ENCODE measurements at places on chromosomes 7 and 10. TPM values are rescaled to one million over a fixed set of nuclear protein-coding genes. Genes with fewer than 3 reads are reported as not detected.

DNA sequence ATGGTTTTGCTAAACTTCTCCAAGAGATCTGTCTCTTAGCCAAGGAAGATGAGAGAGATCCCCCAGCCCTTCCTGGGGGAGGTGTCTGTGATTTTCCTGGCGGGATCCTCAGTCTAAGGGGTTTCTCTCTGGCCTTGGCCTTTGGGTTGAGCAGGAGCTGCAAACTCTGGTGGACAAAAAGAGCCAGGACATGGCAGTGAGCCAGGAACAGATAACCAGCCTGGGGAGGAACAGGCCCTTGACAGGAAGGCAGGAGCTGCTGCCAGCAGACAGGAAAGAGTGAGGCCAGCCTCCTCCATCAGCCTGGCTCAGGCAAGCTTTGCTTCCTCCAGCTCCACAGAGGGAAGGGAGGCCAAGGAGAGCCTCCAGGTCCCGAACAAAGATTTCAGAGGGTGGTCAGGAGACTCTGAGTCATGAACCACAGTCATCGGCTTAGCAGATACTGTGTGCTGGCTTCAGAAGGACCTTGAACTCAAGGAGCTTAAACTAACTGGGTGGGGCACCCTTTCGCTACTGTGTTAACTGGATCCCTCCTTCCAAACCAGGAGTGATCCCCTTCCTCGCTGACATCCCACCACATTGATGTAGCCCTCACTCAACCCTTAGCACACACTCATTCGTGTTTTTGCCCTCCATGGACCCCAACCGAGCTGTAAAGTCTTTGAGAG lies 34.7 kb downstream of the DDIT4 start:
- no peak for DNase-seq

Gene MSS51
- 3.0 TPM for total RNA-seq

Gene MNX1
- total RNA-seq, result 0.93 TPM

Gene ZNF138
- 5.2 TPM for total RNA-seq

Gene NSUN6
- total RNA-seq, result 10.9 TPM

Data from upper lobe of right lung (tissue), 1 donor.